SK-N-SH (cell line): ENCODE measurements at places on chromosomes 6 and 20.

GRCh38 chr6:157681041-157681650 lies 141.9 kb upstream of the SNX9 start:
- no peak for DNase-seq

DNA sequence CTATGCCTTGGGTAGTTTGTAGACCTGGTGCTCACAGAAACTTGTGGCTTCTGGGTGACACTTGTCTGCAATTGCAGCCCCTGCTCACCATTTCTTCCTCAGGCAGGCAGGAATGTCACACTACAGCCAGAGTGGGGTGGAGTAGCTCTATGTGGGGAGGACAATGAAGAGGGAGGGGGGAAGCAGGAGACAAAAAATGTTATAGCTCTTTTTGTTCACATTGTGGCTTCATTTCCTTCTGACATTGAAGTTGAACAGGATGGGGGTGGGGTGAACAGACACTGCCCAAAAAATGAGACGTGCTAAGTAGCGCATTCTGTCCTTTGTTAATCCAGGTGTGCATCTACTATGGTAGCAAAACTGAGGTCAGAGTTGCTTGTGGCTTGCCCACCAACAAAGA lies at the start of gene THEMIS:
THEMIS (minus strand) TSS at position 124 of the 400 bp plus-strand sequence. CDS start 126 bp downstream, outside the sequence.
- DNase-seq = no peak

DNA sequence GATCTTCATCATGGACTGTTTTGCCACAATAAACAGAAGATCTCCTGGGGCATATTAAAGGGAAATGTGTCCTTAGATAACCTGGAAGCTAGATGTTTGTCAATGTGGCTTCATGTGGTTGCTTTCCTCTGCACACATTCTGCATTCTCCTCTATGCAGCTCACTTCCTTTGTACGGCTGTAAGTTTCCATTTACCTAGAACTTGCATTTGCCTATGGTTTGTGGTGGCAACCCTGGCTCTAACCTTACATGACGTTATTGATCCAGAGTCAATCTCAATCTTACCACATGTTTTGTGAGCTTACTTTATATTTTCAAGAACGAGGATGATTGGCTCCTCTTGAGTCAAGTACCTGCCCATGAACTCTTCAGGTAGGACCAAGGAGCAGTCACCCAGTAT lies 863.1 kb downstream of the MAFB start:
- no peak for DNase-seq

DNA sequence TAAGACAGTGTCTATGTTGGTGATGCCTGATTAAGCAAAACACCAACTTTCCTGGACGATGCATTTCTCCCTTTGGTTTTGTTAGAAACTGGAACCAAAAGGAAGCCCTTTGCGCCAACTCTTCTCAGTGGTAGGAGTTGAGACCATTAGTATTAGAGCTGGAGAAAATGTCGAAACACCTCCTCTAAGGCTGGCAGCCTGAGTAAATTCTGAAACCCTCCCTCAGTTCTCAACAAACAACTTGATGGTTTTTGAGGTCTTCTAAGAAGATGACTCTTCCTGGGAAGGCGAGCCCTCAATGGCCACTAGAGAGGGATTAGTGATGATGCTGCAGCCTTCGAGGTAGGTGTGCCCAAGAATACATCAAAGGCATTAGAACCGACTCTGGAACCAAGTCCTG lies 78.4 kb upstream of the CCN6 start:
- DNase-seq = no peak
